LNCaP clone FGC (cell line): ENCODE measurements at places on chromosomes 1 and 21.

DNA sequence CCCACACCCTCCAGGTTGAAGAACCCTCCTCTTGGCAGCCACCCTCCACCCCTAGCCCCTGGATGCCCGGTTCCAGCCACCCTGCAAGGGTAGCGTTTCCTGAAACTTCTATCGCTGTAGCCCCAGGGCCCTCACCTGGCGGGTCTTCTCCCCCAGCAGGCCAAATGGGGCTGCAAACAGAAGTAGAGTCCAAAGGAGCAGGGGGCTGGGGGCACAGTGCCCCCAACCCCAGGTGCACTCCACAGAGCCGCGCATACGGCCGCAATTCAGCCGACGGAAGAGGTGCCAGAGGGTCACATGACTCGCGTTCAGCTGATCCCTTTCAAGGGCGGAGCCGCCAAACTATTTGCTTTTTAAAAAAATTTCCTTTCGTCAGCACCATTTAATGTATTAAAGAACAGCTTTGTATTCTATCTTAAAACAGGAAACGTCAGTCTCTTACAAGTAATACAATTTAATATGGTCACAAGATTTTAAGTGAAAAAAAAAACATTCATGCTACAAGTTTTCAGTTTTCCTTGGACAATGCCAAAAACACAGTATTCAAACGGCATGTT lies at the start of gene GLMP:
TSS of gene GLMP (minus strand) at position 289 of the 557 bp plus-strand sequence. CDS start at position 255, 34 bp downstream.
- no peak for DNase-seq

DNA sequence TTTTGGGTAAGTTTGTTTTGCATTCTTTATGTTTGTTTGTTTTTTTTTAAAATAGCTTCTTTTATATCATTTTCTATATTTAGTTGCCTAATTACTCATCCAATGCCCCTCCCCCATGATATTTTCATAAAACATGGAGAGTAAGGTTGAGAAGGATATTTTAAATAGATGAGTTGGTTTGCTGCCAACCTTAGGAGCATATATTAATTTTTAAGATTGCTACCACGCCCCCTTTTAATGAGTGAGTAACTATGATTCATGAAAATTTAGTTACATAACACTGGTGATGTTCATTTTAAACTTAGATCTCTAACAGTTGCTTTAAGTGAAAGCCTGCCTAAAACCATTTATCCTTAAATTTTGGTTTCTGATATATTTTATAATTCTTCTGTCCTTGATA lies 18.7 kb downstream of the TMEM50A start:
- DNase-seq: no peak

DNA sequence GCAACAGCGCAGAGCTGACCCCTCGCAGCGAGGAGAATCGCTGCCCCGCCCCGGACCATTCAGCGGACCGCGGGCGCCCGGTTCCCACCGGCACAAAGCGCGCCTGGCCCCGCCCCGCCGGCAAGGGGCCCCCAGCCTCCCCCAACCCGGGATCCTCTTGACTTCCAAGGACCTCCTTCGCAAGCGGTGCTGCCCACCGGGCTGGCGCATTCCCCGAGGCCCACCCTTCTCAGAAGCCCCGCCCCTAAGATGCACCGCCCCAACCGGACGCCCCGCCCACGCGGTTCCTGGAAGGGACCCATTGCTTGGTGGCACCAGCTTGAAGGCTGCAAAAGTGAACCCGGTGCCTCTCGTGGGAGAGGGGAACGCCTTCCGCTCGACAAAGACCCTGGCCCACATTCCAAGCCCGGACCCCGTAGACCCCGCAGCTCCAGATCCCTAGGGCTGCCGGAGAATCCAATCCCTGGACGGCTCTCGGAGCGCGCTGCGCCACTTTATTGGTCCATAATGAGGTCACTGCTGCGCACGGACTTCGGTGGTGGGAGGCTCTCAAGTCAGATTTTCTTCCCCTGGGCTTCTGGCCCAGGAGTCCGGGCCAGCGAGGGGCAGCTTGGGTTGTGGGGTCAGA lies 2.0 kb downstream of the HES3 start:
- DNase-seq: no peak

- no peak for DNase-seq
These were observed 19.3 kb upstream of the NPL start for GRCh38 chr1:182770232-182770631.

DNA sequence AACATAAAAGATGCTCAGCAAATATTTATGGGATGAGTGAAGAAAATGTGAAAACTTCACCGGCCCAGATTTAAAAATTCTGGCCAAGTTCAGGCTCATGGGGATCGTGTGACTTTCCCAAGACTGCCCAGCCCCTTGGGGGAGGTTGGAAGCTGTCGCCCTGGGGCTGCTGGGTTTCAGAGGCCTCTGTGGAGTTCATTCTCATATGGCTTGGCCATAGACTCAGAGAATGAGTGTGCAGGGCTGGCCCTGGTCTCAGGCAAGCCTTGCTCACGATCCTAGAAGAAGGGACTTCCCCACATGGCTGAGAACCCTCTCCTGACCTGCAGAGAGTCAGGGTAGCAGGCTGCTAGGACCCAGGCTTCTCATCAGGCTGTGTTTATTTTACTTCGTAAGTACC lies 24.6 kb downstream of the PADI2 start:
- DNase-seq: no peak

DNA sequence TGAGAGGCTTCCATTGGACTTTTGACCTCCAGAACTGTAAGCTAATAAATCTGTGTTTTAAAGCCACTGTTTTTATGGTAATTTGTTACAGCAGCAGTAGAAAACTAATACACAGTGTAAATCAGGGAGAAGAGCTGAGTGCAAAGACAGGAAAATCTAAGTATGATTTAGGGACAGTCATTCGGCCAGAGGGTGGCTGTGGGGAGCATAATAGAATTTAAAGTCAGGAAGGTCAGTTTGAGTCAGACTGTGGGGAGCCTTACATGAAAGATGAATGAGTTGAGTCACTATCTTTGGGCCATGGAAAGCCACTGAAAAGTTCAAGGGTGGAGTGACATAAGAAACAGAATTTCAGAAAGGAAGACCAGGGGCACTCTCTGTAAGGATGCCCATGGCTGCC lies 52.4 kb upstream of the SSX2IP start:
- no peak for DNase-seq

DNA sequence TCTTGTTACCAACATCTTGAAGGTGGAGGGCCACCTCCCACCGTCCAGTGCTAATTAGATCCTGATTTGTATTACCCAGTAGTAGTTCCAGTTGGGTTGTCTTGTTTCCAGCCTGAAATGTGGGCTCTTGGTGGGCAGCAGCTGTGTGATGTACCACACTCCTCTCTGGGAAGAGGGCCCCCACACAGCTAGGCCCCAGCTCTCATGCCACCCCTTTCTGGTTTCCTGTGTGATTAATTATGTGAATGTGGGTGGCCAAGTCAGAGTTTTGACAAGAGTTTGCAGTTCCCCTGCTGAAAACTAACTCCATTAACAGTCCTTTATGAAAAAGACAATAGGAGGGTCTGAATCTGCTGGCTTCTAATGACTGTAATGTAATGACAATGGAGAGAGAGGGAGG lies 3.8 kb downstream of the HMGB4 start:
- DNase-seq: no peak

DNA sequence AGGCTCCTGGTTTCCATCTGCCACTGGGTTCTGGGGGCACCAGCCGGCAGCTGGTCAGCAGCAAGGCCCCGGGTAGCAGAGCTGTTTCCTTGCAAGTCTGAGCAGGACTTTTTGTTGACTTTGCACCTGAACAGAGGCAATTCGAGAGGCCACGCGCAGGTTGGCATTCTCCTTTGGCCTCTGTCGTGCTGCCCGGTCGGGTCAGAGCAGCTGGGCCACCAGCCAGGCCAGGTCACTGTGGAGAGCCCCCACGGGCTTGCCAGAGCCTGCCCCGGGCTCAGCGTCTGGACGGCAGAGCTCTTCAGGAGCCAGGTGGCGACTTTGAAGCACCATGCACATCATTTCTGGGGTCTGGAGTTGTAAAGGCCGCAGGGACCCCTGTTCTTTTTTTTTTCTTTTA lies 28.4 kb upstream of the TMEM52 start:
- no peak for DNase-seq

DNA sequence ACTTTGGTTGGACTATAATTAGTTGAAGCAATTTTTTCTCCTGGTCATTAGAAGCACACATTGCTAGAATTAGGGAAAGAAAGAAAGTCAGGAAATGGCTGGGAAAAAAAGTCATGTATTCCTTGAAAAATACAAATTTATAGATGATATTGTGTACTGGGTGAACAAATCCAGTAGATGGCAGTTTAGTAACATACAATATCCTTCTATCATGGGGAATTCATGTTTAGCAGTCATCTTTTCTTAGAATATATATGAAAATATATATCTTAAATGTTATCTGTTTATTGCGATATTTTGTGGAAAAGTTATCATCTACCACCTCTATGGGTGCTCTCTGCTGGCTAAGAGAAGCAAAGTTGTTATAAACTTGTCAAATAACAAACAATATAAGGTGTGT lies 13.1 kb upstream of the ZRANB2 start:
- DNase-seq: no peak

DNA sequence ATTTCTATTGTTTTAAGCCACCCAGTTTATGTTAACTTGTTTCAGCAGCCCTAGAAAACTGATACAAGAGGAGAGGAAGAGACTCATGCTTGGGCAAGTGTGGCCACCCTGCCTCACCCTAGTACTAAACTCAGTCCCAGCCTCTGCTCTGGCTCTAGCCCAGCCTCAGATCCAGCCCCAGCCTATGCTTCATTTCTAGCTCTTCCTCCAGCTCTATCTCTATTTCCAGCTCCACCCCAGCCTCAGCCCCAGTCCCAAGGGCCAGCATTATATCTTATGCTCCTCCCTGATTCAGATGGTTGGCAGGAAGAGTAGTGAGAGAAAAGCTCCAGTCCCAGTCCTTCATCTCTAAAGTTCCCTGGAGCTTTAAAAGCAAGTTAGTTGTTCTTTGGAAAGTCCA lies 535.5 kb downstream of the PTPRC start:
- no peak for DNase-seq

- no peak for DNase-seq
These were observed 22.4 kb upstream of the ZFYVE9 start for GRCh38 chr1:52119301-52120079.

DNA sequence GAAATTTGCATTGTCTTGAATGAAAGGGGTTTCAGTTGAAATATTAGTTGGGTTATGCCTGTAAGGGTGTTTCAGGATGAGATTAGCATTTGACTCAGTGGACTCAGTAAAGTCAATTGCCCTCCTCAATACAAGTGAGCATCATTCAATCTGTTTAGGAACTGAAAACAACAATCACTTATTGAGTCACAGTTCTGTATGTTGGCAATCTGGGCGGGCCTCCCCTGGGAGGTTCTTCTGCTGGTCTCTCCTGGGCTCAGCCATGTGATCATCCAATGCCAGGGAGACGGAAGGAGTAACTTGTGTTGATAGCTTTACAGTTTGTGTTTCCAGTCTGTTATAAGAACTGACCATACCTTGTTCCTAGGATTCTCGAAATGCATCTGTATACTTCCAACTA lies 262.9 kb upstream of the RUNX1 start:
- DNase-seq: no peak

- DNase-seq: peak; percentile 58
These were observed 1.8 kb downstream of the ARPC5 start for GRCh38 chr1:183633676-183634343.

DNA sequence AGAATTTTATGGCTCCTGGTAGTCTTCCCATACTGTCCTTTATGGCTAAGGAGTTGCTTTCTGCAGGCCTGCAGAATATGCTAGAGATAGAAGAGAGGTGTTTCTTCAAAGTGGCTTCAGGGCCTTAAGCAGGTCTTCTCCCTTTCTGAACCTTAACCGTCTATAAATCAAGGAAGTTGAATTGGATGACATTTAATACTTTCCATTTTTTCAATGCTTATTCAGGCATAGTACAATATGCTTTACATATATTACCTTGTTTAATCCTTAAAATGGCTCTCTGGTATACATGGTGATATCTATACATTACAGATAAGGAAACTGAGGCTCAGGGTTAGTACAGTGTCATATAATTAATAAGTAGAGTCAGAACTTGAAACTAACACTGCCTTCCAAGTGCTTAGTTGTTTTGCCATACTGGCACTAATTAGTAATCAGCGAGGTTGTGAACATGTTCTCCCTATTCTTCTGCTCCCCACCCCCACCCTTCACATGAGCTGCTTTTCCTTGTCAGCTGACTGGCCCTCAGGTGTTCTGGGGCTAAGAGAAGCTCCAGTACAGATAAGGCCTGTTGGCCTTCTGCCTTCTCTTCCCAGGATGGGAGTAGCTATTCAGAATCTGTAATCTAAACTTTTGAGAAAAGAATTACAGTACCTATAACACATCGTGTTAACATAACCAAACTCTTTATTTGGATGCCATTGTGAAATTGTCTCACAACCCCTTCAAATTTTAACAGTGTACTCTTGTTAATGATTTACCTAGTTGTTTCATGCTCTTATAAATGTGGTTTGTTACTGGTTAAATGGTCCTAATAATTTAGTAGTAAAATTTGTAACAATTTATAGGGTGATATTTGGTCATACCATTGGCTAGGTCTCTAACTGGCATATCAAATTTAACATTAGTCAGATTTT lies 13.6 kb downstream of the NFYC start:
- no peak for DNase-seq
